ENCODE measurements at places on chromosomes 5 and 9.

DNA sequence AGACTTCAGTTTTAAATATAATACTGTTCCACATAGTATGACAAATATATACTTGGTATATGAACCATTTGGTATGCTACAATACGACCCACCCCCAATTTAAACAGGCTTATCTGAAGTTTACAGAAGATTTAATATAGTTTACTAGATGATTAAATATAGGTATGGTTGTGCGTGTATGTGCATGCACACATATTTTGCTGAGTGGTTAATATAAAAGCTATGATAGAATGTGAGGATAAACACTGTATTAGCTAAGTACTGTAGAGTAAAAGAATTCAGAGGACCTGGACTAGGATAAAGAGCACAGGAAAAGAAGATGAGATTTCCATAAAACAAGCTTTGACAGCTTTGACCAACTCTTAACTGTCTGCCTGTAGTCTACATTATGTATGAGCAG, 356.7 kb downstream of the PDE4D start:
- no peak for DNase-seq

DNA sequence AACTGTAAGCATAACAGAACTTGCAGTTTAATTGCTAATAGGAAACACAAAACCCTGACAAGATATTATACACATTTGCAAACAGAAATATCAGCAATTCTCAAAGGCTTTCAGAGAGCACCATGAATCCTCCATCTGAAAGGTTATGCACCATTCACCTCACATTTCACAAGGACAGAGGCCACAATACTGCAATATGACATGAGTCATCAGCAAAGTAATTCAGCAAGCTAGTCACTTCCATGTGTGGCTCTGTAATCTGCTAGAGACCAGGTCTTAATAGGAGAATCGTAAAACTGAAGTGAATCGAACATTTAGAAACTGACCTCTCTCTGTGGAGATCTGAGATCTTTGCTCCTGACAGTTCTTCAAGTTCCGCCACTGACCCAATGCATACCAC, 28.3 kb downstream of the IARS1 start:
- peak; percentile 25 for DNase-seq

DNA sequence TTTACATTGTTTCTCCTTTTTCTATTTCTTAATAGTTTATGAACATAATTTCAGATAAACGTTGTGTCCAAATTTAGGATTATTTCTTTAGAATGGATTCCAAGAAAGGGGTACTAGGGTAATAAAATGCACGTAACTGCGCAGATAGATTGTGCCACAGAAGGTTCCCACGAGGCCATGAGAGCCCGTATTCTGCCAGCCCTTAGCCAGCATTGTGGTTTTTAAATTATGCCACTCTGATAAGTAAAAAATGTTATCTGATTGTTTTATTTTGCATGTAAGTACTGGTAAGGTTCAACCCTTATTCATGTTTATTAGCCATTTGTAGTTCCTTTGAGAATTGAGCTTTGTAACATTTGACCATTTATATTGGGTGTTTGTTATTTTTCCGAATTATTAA, 88.7 kb downstream of the PRKACG start:
- no peak for DNase-seq

- peak; percentile 35 for DNase-seq
These were observed 732 bp downstream of the SNAPC3 start for GRCh38 chr9:15423231-15423985.

DNA sequence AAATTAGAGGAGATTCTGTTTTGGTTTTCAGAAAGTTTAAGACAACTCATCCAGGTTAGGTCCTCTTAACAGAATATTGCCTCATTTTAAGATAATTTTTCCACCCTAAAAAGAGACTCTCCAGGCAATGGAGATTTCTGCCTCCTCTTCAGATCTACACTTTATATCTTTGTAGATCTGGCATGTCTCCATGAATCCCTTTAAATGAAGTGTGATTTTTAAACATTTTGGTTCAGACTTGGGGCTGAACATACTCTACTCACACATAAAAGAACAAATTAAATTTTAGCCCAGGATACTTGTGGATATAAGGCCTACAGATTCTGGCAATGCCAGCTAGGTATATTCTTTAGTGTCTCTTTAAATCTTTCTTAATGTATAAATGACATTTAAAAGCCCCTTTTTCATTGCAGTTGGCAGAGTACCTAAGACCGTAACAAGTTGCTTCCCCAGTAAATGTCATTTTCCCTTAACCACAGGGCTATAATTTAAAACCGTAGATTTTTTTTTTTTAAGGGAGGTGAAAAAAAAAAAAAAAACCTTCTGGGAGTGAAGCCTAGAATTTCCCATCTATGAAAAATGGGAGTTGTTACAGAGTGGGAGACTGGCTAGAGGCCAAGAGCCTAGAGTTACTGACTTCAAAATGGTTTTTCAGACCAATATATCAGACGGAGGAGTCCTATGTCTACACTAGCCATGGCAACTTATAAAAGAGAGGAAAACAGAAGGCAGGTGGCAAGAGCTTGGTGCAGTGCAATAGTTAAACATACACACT, 207.8 kb upstream of the TARS1 start:
- no peak for DNase-seq

GRCh38 chr5:157828105-157828943, 30.6 kb downstream of the CLINT1 start:
- no peak for DNase-seq

DNA sequence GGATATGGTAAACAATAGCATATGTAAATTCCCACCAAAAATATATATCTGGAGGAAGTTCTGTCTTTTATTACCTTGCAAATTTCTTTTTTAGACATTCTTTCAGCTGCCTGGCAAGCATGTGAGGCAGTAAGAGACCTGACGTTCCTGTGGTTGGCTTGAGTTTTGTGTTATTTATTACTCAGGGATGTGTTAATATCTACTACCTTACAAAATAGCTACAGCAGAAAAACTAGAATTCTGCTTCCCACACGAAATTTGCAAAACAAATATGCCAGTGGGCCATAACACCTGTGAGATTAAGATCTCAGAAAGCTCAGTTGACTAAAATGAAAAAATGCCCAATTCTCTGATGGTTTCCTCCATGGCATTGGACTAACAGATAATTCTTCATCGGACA, 274.2 kb downstream of the TMEM167A start:
- DNase-seq, result no peak

- no peak for DNase-seq
These were observed 425.6 kb upstream of the PTPRD start for GRCh38 chr9:11038366-11038765.

DNA sequence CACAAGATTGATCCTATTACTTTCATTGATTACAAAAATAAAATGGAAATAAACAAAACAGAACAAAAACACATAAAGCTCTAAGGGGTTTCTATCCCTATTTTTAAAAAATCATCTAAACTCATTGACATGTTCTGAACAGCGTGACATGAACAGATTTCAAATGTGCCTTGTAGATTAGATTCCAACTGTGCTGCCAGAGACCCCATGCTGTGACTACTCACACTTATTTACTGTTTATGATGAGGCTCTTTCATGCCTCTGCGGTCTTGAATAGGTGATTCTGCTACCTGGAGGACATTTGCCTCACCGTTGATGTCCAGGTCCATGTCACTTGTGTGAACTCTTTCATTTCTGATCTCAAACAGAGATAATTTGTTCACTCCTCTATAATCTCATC, 990.2 kb downstream of the CDH12 start:
- DNase-seq, result no peak

DNA sequence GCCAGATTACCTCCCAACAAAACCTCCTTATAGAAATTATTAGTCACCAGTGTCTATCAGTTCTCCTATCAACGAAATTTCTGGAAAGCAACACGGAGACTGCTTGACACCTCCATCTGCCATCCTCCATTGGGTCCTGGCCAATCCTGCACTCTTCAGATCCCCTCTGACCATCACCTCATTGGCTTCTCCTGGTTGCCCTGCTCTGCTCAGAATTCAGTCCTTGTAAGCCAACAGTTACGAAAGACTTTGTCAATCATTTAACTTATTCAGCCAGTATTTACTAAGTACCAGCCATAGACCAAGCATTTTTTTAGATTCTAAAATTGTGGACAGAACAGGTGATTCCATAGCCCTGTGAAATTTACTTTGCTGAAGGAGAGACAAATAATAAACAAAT, 228.5 kb downstream of the MARCHF11 start:
- no peak for DNase-seq

GRCh38 chr9:117403848-117404247, 11.0 kb downstream of the ASTN2 start:
- no peak for DNase-seq

DNA sequence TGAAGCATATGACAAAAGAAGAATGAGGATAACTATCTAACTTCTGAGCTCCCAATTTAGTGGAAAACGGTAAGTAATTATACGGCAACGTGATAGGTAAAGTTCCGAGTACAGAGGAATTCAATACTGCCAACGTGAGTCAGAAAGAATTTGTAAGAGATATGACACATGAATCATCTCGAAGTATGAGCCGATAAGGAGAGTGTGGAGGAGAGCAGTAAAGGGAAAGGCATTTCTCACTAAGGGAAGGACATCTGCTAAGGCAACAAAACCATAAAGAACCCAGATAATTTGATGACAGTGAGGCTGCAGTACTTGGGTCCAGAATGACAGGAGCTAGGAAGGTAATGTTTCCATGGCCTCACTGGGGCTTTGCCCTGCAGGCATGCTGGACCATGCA, 11.0 kb downstream of the MPDZ start:
- DNase-seq, result no peak

DNA sequence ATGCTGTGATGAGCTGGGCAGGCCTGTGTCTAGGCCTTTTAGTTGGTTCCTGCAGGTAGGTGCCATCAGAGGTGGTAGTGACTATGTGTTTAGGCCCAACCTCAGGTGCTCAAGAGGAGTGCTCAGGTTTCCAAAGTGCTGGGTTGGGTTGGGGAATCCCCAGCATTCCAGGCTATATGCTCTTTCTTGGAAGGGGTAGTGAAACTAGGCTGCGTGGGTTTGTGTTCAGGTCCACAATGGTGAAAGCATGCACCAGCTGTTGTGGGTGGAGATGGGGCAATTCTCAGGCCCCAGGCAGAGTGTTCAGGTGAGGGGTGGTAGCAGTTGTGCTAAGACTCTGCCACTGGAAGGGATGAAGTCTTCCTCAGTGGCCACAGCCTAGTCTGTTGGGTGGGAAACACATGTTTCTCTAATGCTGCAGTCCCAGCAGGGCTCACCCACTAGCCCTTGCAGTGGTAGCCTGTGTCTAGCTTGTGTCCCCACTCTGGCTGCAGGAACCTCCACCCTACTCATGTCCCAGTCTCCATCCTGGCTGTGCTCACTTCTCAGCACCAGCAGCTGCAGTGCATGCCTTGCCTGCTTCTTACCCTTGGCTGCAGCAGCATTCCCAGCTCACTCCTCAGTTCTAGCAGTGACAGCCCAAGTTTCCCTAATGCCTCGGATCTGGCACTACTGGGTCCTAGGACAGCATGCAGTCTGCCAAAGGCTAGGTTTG, 78.9 kb downstream of the FAM170A start:
- peak; percentile 4 for DNase-seq

- no peak for DNase-seq
These were observed 65.2 kb upstream of the DEPDC1B start for GRCh38 chr5:60765019-60765709.

- DNase-seq, result no peak
These were observed 607 bp upstream of the HNRNPAB start for GRCh38 chr5:178203670-178204181.

- DNase-seq, result no peak
These were observed 9.5 kb downstream of the FCN2 start for GRCh38 chr9:134890155-134890495.

GRCh38 chr5:167984951-167985350, 306.5 kb upstream of the WWC1 start:
- DNase-seq, result no peak

- no peak for DNase-seq
These were observed 25.2 kb downstream of the UGT3A2 start for GRCh38 chr5:36041537-36041845.

DNA sequence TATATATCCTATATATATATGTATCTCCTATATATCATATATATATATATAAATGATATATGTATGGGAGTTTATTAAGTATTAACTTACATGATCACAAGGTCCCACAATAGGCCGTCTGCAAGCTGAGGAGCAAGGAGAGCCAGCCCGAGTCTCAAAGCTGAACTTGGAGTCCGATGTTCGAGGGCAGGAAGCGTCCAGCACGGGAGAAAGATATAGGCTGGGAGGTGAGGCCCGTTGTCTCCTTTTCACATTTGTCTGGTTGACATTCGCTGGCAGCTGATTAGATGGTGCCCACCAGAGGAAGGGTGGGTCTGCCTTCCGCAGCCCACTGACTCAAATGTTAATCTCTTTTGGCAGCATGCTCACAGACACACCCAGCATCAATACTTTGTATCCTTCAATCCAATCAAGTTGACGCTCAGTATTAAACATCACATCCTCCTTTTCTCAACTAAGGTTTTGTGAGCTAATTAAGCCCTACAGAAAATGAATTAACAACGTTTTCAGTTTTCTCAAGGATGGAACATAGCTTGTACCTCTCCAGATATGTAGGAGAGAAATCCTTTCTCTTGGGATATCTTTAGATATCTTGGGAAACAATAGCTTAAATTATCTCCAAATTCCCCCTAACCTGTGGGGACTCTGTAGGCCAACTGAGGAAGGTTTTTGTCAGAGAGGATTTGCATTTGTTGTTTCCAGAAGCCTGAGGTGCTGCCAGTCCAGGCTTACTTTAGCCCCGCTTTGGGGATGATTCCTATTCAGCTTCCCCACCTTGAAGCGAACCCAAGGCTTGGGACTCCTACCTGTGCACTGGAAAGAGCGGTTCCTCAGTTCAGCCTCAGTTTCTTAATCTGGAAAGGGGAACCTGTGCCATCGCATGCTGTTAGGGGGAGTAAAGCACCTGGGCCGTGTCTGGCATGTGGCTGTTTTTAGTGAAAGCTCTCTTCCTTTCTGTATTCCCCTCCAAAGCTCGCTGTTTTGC, 163.2 kb downstream of the CACNA1B start:
- no peak for DNase-seq

- DNase-seq, result no peak
These were observed 1967.1 kb upstream of the WWC1 start for GRCh38 chr5:166324372-166324771.

DNA sequence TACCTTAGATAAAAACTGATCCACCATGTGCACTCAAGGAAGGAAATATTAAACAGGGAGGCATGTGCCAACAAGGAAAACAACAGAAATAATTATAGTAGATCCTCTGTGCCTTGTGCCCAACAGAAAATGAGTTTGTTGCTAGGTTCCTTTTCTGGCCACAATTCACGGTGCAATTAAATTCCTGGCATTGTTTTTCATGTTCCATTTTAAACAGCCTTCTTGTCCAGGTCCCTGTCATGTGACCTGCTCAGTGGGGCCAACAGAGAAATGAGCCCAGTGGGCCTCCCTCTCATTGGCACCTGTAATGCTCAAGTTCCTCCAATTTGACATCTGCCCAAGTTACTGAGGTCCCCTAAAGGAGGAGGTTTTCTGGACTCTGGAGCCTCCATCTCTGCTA, 56.5 kb downstream of the SPOCK1 start:
- DNase-seq, result no peak

- no peak for DNase-seq
These were observed 35.6 kb downstream of the PTCD2 start for GRCh38 chr5:72355706-72356299.

DNA sequence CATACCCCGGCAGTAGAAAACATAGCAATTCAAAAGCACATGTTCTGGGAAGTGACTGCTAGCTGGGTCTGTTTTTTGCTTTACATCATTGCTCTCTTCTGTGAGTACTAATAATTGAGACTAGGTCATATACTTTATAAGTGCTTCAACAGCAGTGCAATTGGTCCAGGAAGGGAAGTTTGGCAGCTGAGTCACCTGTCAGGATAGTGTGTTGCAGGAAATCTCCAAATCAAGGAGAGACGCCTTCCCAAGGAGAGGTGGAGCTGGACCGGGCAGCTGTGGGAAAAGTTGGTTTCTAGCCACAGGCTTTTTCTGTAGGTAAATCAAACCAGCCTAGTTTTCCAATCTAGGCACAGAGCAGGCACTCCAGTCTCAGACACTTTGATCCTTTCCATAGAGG, 330.1 kb downstream of the ENC1 start:
- no peak for DNase-seq

Data from inflammatory macrophage treated with lipopolysaccharide for 1 hour (primary cell).